ENCODE measurements at places on chromosomes 5 and 9. TPM values are rescaled to one million over a fixed set of nuclear protein-coding genes. Genes with fewer than 3 reads are reported as not detected.

GARNL3 gene
- 3.3 TPM for total RNA-seq

OR1N1 gene
- not detected for total RNA-seq

SLC1A3 gene
- 0.08 TPM for total RNA-seq

PHF24 gene
- total RNA-seq, result 0.19 TPM

ALDOB gene
- total RNA-seq, result not detected

ESM1 gene
- total RNA-seq, result not detected

SLC4A9 gene
- not detected for total RNA-seq

CA9 gene
- 8.9 TPM for total RNA-seq

SPINK4 gene
- not detected for total RNA-seq

TEX48 gene
- total RNA-seq, result not detected

SUB1 gene
- 242 TPM for total RNA-seq

OTP gene
- total RNA-seq, result 0.08 TPM

SLC25A2 gene
- not detected for total RNA-seq

PITX1 gene
- 31.8 TPM for total RNA-seq

GLRA1 gene
- total RNA-seq, result not detected

ANXA2R gene
- 3.1 TPM for total RNA-seq

SPATA31E1 gene
- not detected for total RNA-seq

AIF1L gene
- 2.1 TPM for total RNA-seq

NDUFS6 gene
- 119 TPM for total RNA-seq

GPR151 gene
- total RNA-seq, result not detected

IARS1 gene
- total RNA-seq, result 111 TPM

LAMC3 gene
- total RNA-seq, result 2.1 TPM

NXNL2 gene
- total RNA-seq, result 0.52 TPM

TMEM174 gene
- total RNA-seq, result not detected

HSD17B4 gene
- total RNA-seq, result 63.5 TPM

CDKN2A gene
- not detected for total RNA-seq

MEIKIN gene
- total RNA-seq, result not detected

PDE6A gene
- total RNA-seq, result 0.30 TPM

RLN2 gene
- total RNA-seq, result not detected

LCN12 gene
- total RNA-seq, result 1.1 TPM

GABRB2 gene
- total RNA-seq, result not detected

GDF9 gene
- 0.25 TPM for total RNA-seq

RNF180 gene
- 0.42 TPM for total RNA-seq

PCDHGB5 gene
- 2.5 TPM for total RNA-seq

FBN2 gene
- 15.6 TPM for total RNA-seq

PCA3 gene
- not detected for total RNA-seq

UNC13B gene
- 12.8 TPM for total RNA-seq

SLC34A3 gene
- 0.07 TPM for total RNA-seq

PCDHB10 gene
- total RNA-seq, result 0.06 TPM
